ENCODE measurements at places on chromosomes 1 and 21.

GRCh38 chr1:40630488-40631223, 34.8 kb downstream of the RIMS3 start:
- DNase-seq: peak; percentile 10

DNA sequence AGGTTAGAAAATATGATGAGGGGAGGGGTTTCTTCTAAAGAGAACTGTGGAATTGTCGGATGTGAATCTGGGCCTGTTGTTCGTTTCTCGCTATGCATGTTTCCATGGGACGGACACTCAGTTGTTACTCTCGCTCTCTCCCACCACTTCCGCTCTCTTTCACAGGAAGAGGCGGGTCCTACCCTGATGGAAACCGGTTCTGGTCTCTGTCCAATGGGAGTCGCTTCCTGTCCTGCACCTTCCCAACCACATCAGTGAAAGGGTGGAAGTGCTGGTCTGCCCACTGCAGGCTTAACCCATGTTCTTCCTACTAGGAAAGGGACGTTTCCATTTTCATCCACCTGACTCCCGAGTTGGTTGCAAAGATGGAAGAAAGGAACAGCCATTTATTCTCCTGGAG, 119.4 kb downstream of the KCNJ15 start:
- no peak for DNase-seq

DNA sequence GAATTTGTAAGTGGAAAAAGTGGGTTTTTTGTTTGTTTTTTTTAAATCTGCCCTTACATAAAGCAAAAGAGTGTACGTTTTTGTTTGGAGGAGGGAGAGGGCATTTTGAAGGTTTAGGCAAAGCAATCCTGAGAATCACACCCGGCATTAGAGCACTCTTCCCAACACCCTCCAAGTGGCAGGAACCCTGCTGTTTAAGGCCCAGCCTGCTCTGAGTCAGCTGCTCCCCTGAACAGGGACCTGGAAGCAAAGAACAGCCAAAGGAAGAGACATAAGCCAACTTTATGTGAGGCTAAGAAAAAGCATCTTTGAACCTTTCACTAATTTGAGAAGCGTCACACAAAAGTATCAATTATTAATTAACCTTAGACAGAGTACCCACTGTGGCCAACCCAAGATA, 16.9 kb downstream of the MTFR1L start:
- DNase-seq: no peak

GRCh38 chr21:44509539-44509938, 30.5 kb downstream of the KRTAP10-1 start:
- no peak for DNase-seq

- peak; percentile 42 for DNase-seq
Observed at GRCh38 chr1:246012341-246012740, 494.7 kb downstream of the SMYD3 start.
